Thoracic aorta (tissue), 2 donors: ENCODE measurements at places on chromosomes 1 and 21. TPM values are rescaled to one million over a fixed set of nuclear protein-coding genes. Genes with fewer than 3 reads are reported as not detected.

- no peak overlapping the region for H3K27ac ChIP-seq
- no peak for DNase-seq
- H3K4me1 ChIP-seq, result no peaks in the 10 kb centered on the region
- H3K4me3 ChIP-seq, result no peak overlapping the region
- H3K36me3 ChIP-seq, result no peaks in the 10 kb centered on the region
Observed at GRCh38 chr1:26046246-26047095, 553 bp upstream of the SLC30A2 start.

DNA sequence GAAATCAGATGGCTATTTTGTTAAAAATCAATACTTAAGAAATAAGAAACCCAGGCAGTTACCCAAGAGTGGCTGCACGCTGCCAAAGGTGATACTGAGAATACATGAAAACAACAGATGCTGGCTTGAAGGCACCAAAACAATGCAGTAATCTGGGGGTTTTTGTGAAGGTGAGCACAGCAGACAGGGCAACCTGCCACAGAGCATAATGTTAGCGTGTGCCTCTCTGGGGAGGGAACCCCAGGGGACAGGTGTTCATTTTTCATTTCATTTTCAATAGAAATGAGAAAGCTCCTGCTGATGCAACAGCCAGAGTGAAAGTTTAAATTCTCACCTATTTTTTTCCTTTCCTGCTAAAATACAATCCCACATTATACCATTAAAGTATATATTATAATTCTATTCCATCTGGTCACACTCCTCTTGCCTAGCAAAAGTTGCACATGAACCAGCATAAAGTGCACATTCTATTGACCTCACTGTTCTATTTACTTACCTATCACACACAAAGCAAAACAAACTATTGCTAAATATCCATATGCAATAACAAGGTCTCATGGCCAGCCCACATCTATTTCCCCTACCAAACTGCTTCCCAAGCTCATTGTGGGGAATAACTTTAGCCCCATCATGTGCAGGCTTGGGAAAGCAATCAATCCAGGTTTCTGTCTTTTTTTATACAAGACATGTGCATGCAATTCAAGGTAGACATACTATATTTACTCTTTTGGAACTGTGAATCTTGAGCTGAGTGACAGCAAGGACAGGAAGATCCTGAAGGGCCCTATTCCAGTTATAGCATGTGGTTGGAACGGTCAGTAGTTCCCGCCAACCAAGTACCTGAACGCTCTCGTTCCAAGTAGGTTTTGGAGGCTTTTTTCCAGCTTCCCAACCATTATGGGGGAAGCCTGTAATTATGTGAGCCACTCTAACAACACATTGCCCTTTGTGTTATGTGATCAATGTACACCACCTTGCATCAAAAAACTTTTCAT lies 173.6 kb downstream of the RERE start:
- no peaks in the 10 kb centered on the region for H3K36me3 ChIP-seq
- no peak overlapping the region for H3K4me3 ChIP-seq
- H3K27me3 ChIP-seq, result no peaks in the 10 kb centered on the region
- H3K27ac ChIP-seq, result no peak overlapping the region

Gene KRTAP7-1
- not detected for total RNA-seq

DNA sequence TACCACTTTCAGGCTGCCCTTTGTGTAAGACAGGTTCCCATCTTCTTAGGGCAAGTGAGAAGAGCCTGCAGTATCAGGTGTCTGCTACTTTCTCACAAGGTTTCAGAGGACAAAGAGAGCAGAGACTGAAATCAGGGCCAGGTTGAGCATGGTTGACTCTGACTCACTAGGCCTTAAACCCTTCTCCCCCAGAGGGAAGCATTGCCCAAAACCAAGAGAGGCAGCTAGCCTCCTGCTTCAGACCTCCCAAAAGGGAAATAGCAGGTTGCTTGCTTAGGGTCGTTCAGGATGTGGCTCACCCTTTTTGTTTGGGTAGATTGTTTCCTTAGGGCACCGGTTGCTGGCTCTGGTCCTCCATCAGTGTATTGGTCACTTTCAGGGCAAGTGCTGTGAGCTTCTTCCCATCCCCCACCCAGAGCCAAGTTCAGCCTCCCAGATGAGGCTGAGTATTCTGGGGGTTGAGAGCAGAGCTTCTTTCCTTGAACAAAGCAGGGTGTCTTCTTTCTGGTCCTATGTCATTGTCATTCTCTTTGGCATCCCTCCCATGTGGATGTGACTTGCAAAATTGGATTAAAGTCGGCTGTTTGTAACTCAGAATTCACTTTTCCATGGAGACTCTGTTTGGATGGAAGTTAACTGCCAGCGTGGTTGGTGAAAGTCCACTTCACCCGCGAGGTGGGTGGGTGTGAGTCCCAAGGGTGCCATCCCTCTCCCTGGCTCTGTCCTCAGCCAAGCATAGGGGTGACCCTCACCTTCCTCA lies 55.5 kb upstream of the GALNT2 start:
- no peak overlapping the region for H3K27ac ChIP-seq
- no peaks in the 10 kb centered on the region for H3K36me3 ChIP-seq
- H3K4me1 ChIP-seq, result no peaks in the 10 kb centered on the region
- DNase-seq, result no peak
- no peaks in the 10 kb centered on the region for H3K27me3 ChIP-seq

- H3K27me3 ChIP-seq, result no peaks in the 10 kb centered on the region
- peak overlapping the region; percentile 97 for H3K4me3 ChIP-seq
- peak; percentile 21 for DNase-seq
- peak overlapping the region; percentile 99 for H3K27ac ChIP-seq
- no peaks in the 10 kb centered on the region for H3K36me3 ChIP-seq
Observed at GRCh38 chr1:22024485-22025367, 23.3 kb downstream of the CELA3A start.

DNA sequence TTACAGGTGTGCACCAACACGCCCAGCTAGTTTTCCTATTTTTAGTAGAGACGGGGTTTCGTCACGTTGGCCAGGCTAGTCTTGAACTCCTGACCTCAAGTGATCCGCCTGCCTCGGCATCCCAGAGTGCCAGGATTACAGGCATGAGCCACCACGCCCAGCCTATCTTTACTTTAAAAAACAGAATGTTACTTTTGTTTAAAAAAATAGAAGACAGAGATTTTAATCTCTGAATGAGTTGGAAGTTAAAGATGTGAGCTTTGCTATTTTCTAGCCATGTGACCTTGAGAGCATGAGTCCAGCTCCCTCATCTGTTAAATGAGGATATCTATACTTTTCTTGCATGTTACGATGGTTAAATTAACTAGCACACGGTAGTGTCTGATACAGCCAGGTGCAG lies 3.9 kb upstream of the PUM1 start:
- DNase-seq, result no peak
- no peak overlapping the region for H3K4me3 ChIP-seq
- no peaks in the 10 kb centered on the region for H3K36me3 ChIP-seq
- H3K27ac ChIP-seq, result no peak overlapping the region
- no peaks in the 10 kb centered on the region for H3K4me1 ChIP-seq

DNA sequence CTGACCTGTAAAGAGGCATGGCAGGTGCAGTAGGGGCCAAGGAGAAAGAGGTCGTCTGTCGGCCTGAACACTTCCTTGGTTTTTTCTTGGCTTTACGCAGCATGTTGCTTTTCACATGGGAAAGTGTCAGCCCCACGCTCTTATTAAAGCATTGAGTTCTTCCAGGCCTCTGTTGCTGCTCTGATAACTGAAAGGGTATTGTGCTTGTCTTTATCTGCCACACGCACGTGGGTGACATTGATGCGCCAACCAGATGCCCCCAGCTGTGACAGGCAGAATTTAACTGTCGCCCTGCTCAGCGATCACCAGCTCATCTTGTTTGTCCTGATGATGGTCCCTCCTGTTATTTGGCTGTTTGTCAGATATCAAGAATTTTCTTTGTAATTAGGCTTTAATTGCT lies 76.5 kb downstream of the GALNT2 start:
- peaks cover 86% of the 10 kb centered on the region for H3K4me1 ChIP-seq
- H3K4me3 ChIP-seq, result no peak overlapping the region
- no peak for DNase-seq

GRCh38 chr1:68706639-68707317 lies 209.9 kb upstream of the DEPDC1 start:
- H3K27me3 ChIP-seq, result no peaks in the 10 kb centered on the region
- DNase-seq, result no peak

- H3K27ac ChIP-seq, result no peak overlapping the region
- no peak for DNase-seq
- no peaks in the 10 kb centered on the region for H3K27me3 ChIP-seq
- H3K36me3 ChIP-seq, result no peaks in the 10 kb centered on the region
Observed at GRCh38 chr21:35138665-35139381, 89.7 kb upstream of the RUNX1 start.

GRCh38 chr1:172882791-172883386 lies 167.9 kb downstream of the TNFSF18 start:
- H3K4me1 ChIP-seq, result no peaks in the 10 kb centered on the region
- H3K27me3 ChIP-seq, result no peaks in the 10 kb centered on the region
- H3K27ac ChIP-seq, result no peak overlapping the region

DNA sequence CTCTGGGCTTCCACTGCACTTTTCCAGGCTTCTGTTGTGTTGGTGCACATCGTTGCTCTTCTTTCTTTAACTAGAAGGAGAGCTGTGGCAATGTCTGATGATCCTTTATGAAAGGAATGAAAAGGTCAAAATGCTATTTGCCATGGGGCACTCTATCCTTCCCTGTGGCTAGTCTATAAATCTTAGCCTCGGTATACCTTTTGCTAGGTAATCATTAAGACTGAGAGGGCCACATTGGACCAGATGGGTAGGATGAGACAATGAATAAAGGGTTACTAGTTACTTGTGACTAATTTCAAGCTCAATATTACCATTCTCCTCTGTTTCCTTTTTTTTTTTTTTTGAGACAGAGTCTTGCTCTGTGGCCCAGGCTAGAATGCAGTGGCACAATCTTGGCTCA lies 89.4 kb upstream of the C1orf87 start:
- DNase-seq, result no peak
- H3K27ac ChIP-seq, result no peak overlapping the region
- H3K36me3 ChIP-seq, result no peaks in the 10 kb centered on the region
- H3K4me3 ChIP-seq, result no peak overlapping the region

Gene PDC
- not detected for total RNA-seq

Gene FAM89A
- total RNA-seq, result 8.4 TPM

Gene DMRTA2
- 0.28 TPM for total RNA-seq
